RWPE2 (cell line): ENCODE measurements at places on chromosomes 6 and 20.

GRCh38 chr6:72149715-72150114, 263.4 kb downstream of the RIMS1 start:
- peak; percentile 31 for DNase-seq

GRCh38 chr6:52566201-52566600, 10.7 kb downstream of the TRAM2 start:
- no peak for DNase-seq

GRCh38 chr20:32972181-32973076, 31.8 kb downstream of the SUN5 start:
- DNase-seq: peak; percentile 74

DNA sequence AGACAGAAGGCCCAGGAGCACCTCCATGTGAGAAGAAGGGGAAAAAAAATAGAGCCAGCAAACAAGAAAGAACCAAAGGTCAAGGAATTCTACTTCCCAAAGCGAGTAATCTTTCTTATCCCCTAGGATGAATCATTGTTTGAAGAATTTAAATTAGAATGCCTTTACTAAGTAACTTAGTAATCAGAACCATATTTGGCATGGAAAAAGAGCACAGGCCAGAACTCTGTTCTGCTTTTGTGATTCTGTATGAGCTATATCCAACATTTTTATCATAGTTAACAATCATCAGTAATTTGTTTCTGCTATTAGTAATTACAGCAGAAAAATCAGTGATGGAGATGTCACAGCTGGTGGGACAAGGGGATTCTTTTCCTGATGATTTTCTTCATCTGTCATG, 228.8 kb upstream of the FAM83B start:
- DNase-seq: no peak

DNA sequence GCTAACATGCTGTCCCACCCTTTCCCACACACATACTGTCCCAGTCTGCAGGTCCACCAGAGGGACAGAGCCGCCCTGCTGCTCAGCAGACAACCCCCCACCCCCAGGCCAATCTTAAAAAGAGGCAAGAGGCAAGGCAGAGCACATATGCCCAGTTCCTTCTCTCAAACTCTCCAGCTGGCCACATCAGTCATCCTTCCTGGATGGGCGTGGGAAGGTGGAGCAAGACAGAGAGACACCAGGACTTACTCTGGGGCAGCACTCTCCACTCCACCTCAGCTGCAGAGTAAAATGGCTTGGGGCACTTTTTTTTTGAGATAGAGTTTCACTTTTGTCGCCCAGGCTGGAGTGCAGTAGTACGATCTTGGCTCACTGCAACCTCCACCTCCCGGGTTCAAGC, 10.8 kb downstream of the MOCS3 start:
- DNase-seq: peak; percentile 45

GRCh38 chr20:36544134-36545018, 3.1 kb downstream of the MYL9 start:
- DNase-seq: no peak

GRCh38 chr6:703552-703951, 10.6 kb upstream of the EXOC2 start:
- no peak for DNase-seq

DNA sequence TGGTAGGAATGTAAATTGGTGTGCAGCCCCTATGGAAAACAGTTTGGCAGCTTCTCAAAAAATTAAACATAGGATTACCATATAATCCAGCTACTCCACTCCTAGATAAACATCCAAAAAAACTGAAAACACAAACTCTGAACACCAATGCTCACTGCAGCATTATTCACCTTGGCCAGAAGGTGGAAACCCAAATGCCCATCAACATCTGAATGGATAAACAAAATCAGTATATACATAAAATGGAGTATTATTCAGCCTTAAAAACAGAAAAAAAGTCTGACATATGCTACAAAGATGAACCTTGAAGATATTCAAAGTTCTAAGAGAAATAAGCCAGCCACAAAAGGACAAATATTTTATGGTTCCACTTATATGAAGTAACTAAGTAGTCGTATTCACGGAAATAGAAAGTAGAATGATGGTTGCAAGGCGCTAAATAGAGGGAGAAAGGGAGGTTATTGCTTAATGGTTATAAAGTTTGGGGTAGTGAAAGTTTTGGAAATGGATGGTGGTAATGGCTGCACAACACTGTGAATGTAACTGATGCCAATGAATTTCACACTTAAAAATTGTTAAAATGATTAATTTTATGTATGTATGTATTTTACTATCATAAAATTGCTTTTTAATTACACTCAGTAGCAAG, 4.0 kb downstream of the PHF10 start:
- DNase-seq: no peak

- DNase-seq: no peak
These were observed 70.4 kb upstream of the SLC2A12 start for GRCh38 chr6:134122775-134123174.

DNA sequence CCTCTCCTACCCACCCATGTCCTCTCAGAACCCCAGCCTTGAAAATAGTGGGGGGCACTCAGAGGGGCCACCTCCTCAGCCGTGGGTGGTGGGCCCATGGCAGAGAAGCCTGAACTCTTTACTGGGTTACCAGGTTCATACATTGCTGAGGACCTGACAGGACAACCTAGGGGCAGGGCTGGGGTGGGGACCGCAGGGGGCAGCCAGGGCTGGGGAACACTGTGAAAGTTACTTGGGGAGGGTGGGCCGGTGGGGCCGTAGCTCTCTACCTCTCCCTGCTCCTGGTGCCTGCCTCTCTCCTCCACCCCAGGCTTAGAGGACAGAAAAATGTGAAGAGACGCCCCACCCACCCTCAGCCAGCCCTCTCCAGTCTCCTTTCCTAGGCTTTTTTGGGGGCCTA, 15.4 kb downstream of the MDFI start:
- DNase-seq: no peak

DNA sequence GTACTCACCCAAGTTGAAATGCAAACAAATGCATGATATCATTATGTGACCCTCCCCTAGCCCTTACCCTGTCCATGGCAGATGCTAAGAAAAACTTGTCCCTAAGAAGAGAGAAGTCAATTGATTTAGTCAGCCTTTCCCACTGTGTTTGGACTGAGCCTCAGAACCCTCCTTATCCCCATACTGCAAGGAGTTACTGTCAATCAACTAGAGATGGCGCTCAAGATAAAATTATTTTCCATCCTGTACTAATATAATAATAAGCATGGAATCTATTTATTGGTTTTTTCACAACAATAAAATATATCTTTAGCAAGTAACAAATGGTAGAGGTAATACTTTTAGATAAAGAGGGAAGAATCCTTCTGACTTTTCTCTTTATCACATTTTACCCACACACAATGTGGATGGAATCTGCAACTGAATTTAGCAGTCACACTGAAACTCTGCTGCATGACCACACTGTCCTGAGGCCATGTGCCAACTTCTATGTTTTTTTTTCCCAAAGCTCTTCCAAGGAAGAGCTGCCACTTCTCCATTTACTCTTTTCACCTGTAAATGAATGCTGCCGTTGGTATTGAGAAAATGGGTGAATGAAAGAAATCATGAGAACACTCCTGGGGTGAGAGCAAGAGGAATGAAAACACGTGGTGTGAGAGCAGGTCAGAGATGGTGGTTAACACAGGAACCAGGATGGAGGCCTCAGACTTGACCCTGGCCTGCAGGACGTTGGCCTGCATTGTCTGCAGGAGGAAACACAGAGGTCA, 10.5 kb downstream of the NT5E start:
- no peak for DNase-seq

GRCh38 chr20:36604952-36605398, 604 bp upstream of the RAB5IF start:
- DNase-seq: peak; percentile 87

- no peak for DNase-seq
These were observed 219.3 kb downstream of the ARHGAP18 start for GRCh38 chr6:129490521-129491255.

- DNase-seq: peak; percentile 68
These were observed 52.6 kb upstream of the MAFB start for GRCh38 chr20:40741507-40742106.

DNA sequence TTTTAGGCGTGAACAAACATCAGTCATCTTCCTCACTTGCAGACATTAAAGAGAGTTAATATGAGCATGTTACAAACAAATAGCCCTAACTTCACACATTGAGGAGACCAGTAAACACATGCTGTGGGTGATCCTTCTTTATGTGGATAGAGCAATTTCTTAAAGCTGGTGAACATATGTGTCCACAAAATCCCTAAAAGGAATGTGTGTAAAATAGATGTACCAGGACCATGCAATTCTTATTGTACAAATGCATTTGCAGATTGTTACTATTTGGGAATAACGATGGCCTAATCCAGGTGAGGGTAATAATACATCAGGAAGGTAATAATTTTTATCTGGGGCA, 228.9 kb downstream of the ALDH8A1 start:
- DNase-seq: no peak

DNA sequence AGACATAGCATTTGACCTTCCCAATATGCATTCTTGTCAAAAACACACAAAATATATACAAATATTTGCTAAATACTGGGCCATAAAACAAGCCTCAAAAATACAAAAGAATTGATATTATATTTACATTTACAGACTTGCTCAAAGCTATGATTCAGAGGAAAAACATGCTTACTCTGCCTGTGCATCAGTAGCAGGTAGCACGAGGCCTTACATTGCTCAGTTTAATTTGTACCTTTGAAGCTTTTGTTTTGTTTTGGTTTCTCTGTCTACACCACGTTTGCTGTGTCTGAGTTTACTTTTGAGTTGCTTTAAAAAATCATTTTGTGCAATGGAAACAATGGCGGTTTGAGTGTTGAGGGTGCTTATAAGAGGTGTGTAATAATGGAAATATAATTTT, 99.3 kb downstream of the PHF3 start:
- no peak for DNase-seq

DNA sequence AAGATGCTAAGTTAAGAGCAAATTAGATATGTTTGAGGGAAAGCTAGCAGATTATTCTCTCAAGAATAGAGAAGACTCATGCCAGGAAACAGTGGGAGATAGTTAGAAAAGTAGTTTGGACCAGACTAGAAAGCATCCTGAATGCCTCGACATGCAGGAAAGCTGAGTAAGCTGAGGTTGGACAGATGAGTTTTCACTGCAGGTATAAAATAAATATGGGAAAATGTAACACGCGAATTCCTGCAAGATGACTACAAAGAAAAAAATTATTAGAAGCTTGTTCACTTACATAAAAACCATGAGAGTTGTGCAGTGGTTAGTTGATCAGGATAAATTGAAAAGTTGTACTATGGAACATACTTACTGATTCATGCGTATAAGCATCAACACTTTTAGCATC, 484.2 kb upstream of the MANEA start:
- DNase-seq: no peak

DNA sequence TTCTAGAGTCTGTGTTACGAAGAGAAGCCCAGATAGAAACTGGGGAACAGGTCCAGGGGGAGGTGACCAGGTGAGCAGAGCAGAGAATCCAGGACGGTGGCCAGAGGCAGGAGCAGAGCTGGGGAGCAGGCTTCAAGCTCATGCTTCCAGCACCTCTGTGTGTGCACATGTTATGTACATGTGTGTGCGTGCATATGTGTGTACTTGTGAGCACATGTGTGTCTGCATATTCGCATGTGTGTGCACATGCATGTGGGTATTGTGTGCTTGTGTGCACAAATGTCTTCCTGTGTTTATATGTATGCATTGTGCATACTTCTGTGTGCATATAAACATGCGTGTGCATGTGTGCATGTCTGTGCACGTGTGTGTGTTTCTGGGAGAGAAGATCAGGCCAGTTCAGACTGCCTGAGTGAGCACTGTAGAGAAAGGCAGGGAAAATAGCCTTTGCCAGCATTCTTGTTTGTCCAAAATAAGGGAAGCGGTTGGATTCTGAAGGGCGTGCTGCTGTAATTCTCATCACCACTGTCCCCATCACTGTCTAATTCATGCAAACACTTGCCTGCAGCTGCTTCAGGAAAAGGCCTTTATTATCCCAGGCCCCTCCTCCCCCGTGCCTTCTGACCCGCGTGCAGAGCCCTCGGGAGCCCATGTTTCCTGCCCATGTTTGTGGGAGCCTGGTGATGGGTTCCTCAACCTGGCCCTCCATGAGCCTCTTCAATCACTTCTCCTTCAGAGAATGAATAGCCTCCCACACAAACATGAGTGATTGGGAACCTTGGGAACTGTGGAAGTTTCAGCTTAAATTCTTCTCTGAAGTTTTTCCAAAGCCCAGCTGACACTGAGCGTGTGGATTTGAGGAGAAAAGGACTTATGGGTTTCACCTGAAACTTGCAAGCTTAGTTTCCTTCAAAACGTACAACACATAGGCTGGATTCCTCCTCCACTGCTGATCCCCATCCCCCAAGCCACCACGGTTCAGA, 161.7 kb upstream of the AFDN start:
- no peak for DNase-seq

DNA sequence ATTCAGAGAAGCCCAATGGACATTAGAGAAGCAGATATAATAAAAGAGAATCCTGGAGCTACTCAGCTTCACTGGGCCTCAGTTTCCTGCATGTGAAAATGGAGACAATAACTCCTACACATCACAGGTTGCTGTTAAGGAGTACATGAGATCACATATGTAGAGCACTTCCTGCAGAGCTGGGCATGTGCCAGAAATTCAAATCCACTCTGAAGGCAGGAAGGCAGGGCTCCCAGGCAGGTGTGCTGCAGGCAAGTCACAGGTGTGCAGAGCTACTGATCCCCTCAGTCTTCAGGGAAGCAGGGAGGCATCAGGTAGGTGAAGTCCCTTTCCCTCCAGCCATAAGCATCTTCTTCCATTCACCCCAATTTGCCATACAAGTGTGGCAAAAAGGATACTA, 48.0 kb downstream of the DST start:
- no peak for DNase-seq

DNA sequence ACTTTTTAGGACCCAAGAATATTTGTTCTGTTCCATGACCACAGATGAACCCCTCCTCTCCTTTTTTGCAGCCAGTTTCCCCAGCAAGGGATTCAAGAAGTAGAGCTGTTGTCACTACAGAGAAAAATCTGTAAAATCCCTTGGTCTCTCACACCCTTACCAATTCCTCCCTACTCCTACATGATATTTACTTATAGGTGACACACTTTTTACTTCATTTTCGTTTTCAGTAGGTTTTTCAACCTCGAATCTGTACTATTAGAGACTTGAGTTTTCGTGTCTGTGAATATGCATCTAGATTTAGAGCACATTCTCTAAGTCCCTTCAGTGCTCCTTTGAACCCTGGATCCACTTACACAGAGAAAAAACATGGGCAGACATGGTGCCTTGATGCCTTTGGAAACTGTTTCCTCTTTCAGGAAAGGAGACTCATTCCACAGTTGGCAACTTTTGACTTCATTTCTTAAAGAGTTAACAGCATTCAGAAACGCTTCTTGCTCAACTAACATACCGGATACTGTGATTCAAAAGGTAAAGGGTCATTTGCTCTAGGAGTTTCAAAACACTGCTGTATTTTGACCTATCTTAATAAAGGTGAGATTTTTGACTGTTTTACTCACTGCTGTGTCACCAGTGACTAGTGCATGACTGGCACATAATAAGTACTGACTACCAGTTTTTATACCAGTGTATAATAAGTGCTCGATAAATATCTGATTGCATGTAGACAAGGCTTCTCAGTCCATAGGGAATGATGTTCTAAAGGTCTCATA, 50.6 kb downstream of the LAMA4 start:
- no peak for DNase-seq
